ENCODE measurements at places on chromosomes 1 and 21.

DNA sequence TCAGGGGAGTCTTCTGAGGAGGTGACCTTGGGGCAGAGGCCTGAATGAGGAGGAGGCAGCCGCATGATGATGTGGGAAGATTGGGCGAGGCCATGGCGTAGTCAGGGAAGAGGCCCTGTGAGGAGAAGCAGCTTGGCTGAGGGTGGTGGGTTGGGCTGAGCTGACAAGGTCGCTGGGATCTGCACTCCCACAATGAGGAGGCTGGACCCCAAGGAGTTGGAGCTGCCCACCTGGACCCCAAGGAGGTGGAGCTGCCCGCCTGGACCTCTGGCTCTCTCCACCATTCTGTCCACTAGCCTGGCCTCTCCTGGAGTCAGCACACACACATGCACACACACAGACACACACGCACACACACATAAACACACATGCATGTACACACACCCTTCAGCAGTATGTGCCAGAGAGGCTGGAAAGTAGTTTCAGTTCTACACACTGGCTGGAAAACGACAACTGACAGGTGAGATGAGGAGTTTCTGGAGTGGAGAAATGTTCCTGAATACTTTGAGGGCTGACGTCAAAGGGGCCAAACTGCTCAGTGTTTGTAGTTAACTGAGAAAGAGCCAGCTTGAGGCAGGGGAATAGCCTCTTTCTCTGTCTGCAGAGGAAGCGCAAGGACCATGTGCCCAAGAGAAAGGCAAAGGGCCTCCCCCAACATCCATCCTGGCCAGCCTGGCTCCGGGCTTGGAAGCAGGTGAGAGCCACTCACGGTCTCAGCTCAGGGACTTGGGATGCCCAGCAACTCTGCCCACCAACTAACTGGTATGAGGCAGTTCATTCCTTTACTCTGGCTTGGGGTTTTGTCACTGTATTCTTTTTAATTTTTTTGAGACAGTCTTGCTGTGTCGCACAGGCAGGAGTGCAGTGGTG is 7.1 kb downstream of the SMPDL3B start:
- no peak for DNase-seq

DNA sequence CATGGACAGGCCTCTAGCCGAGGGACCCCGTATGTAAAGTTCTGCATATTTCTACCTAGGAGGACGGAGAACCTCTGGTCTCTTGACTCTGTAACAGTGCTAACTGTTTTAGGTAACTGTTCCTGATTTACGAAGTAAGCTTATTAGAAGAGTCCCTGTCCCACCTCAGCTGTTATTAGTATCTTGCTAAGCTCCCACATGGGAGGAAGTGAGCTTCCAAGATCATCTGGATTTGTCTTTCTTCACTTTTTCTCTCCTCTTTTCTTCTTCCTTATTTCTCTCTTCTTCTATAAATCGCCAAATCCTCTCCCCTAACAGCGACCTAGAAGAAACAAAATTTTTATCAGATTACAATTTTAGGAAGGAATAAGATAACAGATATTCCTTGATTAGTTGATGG is 4.4 kb downstream of the CD53 start:
- DNase-seq, result no peak

DNA sequence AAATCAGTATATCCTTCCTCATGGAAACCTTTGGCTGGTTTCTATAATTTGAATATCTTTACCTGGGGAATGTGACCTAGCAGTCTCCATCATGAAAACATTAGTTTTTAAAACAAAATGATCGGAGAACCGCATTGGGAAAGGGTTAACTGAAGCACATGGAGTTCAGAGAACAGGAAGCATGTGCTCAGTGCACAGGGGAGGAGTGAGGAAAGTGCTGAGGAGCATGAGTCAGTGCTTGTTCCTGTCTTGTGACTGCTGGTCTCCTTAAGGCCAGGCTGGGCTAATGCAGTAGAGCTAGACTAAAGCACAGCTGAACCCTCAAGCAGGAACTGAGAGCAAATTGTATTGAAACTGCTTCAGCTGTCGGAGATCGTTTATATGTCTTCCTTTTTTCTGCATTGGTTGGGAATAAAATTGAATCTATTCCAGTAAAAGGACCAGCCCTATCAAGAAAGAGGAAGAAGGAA is 5.8 kb downstream of the IFI16 start:
- DNase-seq, result peak; percentile 56

- no peak for DNase-seq
These were observed 122.5 kb upstream of the FOXD3 start for GRCh38 chr1:63199706-63200335.

GRCh38 chr1:48750109-48750508 is 26.6 kb downstream of the BEND5 start:
- DNase-seq, result no peak

- no peak for DNase-seq
These were observed 13.5 kb downstream of the COL6A1 start for GRCh38 chr21:45994759-45995685.

DNA sequence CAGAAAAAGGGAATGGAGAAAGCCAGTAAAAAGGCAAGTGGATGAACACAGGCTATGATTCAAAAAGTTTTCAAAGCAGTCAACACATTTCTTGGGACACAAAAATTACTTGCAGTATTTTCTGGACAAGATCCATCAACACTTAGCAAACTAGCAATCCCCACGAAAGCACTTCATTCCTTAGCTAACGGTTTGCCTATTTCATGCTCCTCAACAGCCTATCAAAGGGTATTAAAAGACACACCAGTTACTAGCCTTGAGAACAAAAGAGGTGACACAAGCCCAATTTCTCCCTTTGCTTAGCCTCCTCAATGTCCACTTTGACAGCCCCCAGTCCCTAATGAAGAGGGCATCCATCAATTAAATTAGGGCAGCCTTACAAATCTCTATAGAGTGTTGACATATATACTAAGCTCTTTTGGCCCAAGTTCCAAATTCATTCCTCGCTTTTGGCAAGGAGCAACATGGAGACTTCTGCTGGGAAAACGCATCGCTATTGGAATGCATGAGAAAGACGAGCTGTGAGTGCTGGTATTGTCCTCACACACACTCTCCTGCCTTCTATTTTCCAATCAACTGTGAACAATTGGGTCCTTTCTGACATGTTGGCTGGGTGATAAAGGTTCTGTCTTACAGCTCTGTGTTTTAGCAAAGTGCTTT is 180.0 kb downstream of the TNR start:
- DNase-seq, result no peak

GRCh38 chr1:217605390-217605789 is 25.5 kb downstream of the GPATCH2 start:
- no peak for DNase-seq

DNA sequence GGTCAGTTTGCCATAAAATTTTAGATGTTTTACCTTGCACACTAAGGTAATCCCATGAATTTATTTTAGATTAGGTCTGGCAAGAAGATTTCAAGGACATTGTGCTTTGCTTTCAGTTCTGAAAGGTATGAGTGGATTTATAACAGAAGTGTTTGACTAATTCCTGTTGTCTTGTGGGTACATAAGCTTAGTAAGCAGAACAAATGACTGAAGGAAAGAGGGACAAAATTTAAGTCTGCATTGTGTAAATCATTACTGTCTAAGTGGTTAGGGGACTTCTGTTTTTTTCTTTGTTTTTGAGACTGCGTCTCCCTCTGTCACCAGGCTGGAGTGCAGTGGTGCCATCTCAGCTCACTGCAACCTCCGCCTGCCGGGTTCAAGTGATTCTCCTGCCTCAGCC is 60.1 kb downstream of the PKN2 start:
- DNase-seq, result no peak

- no peak for DNase-seq
These were observed 30.6 kb upstream of the TMEM54 start for GRCh38 chr1:32931760-32932159.

- DNase-seq, result peak; percentile 58
These were observed 9.2 kb downstream of the RNU5D-1 start for GRCh38 chr1:44721485-44722361.

- DNase-seq, result no peak
These were observed 28.4 kb downstream of the WDR4 start for GRCh38 chr21:42850866-42851391.

DNA sequence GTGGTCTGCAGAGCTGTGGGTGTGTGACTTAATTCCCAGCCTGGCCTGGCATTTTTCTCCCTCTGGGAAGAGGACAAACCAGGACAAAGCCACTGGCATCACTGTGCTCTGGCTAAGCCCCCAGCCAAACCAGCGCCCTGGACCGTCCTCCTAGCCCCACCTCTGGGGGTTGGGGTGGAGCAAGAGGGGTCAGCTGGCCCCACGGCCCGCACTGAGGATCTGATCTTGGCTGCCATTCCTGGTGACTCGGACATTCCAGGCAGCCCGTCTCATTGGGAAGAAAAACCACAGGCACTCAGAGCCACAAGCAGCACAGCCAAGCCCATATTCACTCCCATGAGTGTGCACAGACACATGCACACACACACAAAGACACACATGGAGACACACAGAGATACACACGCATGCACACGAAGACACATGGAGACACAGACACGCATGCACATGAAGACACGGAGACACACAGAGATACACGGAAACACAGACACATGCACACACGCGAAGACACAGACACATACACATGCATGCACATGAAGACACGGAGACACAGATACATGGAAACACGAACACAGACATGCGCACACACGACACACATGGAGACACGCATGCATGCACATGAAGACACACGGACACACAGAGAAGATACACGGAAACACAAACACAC is 2.3 kb upstream of the MXRA8 start:
- DNase-seq, result no peak

DNA sequence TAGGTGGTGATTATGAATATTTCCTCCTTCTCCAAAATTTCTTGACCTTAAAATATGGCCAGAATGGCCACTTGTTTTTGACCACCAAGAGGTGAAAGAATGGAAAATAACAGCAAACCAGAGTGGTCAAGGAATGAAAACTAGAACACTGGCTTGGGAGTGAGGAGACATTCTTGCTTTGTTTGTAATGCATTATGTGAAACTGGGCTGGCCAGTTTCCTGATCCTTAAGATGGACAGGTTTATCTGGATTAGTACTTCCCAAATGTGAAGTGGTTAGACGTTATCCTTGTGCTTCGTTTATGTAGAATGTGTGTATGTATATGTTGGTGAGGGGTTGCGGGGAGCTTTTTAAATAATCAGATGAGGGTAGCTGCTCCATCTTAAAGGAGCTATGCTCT is 12.8 kb downstream of the PLA2G4A start:
- no peak for DNase-seq

GRCh38 chr1:3231826-3232225 is 162.8 kb downstream of the PRDM16 start:
- DNase-seq, result no peak

DNA sequence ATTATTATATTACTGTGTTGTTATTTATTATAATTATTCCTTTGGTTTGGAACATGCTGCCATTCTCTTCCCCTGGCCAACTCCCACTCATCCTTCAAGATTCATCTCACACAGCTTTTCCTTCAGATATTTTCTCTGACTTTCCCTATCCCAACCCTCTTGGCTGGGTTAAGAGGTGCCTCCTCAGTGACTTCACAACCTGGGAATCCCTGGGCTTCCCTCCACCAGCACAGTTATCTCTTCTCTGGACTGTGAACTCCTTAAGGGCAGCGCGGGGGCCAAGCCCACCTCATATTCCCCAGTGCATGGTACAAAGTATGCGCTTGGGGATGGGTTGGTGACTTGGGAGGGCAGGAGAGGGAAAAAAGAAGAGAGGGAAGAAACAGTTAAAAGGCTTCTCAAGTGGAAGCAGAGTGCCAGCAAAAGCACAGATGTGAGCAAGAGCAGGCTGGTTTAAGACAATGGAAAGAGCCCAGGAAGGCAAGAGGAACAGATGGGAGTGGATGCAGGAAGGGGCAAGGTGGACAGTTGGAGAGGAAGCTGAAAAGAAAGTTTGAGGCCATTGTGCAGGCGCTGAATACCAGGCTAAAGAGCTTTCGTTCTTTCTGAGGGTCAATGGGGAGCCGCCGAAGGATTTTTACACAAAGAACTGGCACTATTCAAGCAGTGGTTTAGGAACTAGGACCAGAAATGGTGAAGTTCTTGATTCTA is 132.3 kb downstream of the BEND5 start:
- no peak for DNase-seq
